ENCODE measurements at places on chromosomes 7 and 10.

GRCh38 chr7:111274857-111275256, 183.9 kb downstream of the LRRN3 start:
- DNase-seq = no peak

- no peak for DNase-seq
Measured at GRCh38 chr7:95631527-95631926, 35.2 kb upstream of the PDK4 start.

GRCh38 chr7:44977304-44977958, 1.4 kb downstream of the MYO1G start:
- DNase-seq = peak; percentile 53

- no peak for DNase-seq
Measured at GRCh38 chr7:117873310-117874190, at the start of gene CTTNBP2. TSS of gene CTTNBP2 (minus strand) at chr7:117873441. CDS start at chr7:117873415, 26 bp downstream.

DNA sequence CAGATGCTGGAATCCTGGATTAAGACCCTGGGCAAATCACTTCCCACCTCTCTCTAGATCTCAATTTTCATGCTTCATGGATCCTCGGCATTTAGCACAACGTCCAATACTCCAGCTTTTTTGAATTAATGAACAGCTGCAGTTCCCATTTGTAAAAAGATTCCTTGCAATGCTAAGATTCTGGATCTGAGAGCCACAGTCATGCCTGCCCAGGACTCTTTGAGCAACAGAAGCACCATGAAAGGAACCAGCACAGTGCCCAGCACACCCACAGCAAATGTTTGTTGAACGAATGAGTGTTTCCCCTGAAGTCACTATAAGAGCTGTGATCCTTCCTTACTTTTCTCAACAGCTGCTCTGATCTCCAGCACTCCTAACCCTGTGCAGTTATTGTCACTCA, 20.8 kb upstream of the DDIT4 start:
- no peak for DNase-seq

DNA sequence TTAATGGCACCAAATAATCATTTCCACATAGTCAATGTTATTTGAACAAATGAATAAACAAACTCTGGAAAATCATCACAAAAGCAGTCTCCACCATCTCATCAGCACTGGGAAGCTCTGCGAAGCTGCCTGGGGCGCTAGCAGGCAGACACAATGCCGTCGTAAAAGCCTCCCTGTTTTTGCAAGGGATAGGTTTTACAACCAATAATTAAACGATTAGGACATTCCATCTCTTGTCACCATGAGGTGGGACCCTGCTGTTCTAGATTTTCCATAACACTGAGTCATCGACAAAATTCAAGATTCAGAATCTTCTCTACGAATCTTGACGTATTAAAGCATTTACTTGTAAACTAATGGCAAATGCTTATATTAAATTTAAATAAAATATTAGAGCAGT, 172.8 kb upstream of the AKR1E2 start:
- no peak for DNase-seq

DNA sequence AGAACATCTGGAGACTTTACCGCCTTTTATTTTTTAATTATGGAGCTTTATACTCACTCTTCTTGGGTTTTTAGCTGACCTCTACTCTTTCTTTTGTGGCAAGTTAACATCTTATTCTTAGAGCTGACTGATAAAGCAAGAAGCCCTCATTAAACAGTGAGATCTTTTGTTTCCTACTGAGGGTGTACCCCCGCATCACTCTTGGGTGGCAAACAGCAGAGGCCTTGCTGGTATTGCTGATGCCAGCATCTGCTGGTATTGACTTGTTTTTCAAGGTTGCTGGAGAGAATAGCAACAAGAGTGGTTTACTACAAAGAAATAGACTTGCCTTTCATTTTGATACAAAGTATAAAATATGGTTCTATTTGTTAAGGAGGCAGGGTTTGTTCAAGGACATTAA, 154.7 kb downstream of the ARID5B start:
- no peak for DNase-seq

DNA sequence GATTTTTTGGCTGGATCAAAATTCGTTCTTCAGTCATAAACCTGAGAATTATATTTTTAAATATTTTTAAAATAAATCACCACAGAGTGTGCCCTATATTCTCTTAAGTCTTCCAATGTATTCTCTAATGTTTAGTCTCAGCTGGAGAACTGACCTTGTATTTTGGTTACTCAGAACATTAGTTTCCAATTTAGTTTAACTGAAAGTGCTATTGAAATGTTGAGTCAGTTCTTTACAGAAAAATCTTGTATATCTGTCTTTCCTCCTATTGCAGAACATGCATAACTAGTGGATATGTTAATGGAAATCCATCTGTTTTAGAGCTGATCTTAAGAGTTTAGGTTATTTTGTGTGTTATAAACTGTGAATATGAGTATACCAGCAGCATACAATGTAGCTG, 422.7 kb upstream of the IGFBP3 start:
- DNase-seq = no peak

- DNase-seq = no peak
Measured at GRCh38 chr10:17144757-17145156, 15.1 kb upstream of the CUBN start.

DNA sequence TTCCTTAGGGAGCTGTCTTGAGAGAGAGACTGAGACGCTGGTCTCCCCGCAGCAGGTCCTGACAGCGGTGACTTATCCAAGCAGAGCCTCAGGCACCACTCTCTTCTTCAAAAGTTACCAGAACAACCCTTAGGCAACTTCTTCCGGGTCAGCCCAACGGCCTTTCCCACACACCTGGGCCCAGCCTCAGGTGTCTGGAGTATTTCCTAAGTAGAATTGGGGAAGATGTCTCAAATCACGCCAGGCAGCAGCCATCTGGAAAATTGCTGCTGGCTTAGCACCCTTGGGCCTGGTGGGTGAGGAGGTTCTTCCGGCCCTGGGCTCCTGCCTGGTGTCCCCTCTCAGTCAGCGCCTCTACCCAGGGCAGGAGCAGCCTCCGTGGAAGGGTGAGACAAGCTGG, 80.4 kb upstream of the ANLN start:
- no peak for DNase-seq

DNA sequence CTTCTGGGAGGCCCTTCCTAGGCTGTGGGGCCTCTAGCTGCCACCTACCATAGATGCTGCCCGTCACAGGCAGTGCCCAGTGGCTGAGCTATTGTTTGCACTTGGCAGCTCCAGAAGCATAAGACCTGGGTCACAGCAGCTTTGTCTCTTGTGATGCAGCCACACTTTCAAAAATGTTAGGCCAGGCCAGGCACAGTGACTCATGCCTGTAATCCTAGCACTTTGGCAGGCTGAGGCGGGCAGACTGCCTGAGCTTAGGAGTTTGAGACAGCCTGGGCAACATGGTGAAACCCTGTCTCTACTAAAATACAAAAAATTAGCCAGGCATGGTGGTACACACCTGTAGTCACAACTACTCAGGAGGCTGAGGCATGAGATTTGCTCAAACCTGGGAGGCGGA, 9.5 kb upstream of the KAZALD1 start:
- no peak for DNase-seq

GRCh38 chr7:135375908-135376699, 133.8 kb downstream of the CNOT4 start:
- DNase-seq = no peak

DNA sequence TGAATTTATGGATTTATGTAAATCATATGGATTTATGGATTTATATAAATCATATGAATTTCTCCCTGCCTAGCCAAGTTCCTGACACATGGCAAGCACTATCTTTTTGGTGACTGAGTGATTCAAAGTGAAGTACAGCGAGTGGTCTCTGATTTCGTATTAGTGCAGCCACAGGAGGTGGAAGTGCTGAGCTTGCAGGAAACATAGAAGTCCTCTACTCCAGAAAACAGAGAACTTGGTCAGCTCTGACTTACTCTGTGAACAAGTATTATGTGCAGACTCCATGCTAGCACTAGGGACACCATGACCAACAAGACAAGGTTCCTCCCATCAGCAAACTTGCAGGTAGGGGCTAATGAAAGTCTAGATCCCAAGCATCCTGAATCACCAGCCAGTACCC, 28.5 kb downstream of the CYP3A5 start:
- DNase-seq = no peak

DNA sequence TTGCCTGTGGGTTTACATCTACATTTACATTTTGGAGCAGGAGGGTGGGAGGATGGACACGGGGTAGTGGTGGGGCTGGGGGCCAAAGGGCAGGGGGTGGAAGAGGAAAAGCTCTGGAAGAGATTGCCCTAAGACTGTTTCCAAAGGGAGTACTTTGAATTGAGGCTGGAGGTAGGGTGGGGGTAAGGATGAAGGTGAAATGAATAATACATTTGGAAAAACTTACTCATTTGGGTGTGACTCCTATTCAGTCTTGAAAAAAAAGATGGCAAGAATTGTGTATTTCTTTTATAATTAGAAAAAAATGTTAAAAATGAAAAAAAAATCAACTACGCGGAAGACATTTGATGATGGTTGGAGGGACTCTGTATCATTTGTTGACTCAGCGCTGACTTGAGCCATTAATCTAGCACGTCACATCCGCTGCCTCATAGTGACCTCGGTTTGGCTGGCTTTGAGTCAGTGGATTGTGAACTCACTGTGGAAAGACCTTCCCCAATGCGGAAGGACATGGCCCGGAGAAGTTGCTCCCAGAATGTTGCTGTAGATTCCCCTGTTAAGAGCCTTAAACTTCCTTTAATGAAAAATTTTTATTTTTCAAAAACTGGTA, 2.8 kb downstream of the FAM180A start:
- DNase-seq = no peak

DNA sequence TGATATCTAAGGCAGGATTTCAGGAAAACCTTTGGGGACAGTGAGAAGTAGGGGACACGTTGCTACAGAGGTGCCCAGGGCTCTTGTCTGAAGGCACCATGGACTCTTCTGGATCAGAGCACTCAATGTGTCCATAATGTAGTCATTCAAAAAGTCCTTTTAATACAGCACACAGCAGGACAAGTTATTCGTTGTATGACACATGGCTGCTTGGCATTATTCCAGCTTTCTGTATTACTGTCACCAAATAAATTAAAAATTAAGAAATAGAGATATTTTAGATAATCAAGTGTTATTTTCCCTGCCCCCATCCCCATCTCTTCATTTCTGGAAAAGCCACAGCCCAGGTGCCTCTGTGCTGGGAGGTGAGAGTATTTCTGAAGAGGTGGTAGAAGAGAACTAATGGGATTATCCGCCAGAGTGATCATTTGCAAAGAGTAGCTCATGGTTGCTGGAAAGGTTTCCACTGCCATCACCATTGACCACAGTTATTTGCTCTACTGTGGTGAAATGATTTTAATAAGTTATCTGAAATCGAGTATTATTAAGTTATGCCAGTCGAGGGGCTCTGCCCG, 83.0 kb downstream of the CXCL12 start:
- DNase-seq = no peak
